Left hindlimb (tissue), 1 donor: ENCODE measurements at places on chromosomes 11 and 22.

GRCh38 chr11:35237351-35237750, 98.4 kb downstream of the CD44 start:
- no peak for DNase-seq

DNA sequence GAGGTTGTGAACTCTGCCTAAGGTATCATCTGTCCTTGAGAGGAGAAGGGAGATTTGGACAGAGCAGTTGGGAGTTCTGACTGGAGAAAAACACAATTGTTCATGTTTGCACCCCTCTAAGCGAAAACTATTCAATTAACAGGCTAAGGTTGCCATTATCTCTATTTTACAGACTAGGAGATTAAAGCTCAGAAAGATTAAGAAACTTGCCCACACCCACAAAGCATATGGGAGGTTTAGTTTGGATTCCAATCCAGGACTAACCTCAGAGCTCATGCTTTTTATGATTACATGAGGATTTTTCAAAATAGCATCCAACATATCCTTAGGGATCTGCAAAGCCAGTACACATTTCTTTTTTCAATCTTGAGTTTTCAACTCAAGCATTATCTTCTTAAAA, 22.0 kb downstream of the GAB2 start:
- DNase-seq: no peak

DNA sequence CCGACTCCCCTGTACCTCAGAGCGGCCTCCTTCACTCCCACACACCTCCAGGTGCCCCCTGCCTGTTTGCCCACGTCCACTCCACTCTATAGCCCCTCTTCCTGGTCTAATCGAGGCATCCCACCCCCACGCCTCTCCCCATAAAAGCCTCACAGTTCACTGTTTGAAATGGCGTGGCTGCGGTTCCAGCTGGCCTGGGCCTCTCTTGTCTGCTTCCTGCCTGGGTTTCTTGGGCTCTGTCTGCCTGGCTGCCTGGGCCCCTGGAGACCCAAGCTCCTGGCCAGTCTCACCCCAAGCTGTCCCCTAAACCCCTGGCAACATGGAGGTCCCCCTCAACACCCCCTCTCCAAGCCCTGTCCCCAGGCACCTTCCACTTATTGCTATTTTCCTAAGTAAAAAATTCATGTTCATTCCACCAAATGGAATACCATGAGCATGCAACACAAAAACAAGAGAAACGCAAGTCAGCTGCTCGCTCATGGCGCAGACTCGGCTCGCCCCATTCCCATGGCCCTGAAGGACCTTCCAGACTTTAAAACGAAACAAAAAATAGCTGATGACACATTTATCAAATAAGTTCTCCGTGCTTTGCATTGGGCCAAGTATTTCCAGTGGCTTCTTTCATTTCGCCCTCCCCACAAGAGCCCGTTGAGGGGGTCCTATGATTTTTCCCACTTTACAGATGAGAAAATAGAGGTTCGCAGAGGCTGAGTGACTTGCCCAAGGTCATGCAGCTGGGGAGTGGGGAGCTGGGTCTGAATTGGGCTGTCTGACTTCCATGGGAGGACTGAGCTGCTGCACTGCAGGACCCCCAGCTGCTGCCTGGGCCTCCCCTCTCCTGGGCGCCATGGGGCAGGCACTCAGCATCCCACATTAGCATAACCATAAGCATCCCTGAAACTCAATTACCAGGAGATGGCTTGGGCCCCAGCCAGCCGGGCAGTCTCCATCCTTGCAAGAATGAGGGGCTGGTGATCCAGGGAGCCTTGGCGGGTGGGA, 11.7 kb upstream of the FLRT1 start:
- DNase-seq: no peak

- no peak for DNase-seq
Measured at GRCh38 chr11:4830909-4831308, 9.8 kb downstream of the OR51F2 start.

GRCh38 chr11:106399076-106399511, 321.6 kb downstream of the AASDHPPT start:
- DNase-seq: peak; percentile 86

- DNase-seq: no peak
Measured at GRCh38 chr22:43018615-43019014, 3.7 kb upstream of the PACSIN2 start.

GRCh38 chr11:44306918-44307244, 3.1 kb downstream of the ALX4 start:
- DNase-seq: no peak

DNA sequence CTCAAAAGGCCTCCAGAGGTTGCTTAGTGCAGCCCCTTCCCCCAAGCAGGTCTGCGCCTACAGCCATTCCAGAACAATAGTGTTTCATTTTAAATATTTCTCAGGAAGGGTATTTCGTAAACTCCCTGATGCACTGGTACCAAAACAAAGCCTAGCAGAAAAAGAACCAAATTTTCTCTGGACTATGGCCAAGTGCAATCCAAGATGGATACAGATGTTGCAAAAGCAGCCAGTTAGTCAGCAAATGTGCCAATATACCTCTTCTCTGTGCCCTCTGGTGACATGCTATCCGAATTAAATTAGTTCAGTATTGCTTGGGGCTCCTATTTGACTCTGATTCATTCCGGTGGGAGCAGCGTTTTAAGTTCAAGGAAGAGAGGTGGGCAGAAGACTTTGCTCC, 247.8 kb downstream of the NTM start:
- no peak for DNase-seq

GRCh38 chr11:25547292-25547691, 784.6 kb upstream of the ANO3 start:
- no peak for DNase-seq
